ENCODE measurements at places on chromosomes 1 and 21.

GRCh38 chr1:9135073-9135836 is 6.4 kb upstream of the GPR157 start:
- no peak for DNase-seq

DNA sequence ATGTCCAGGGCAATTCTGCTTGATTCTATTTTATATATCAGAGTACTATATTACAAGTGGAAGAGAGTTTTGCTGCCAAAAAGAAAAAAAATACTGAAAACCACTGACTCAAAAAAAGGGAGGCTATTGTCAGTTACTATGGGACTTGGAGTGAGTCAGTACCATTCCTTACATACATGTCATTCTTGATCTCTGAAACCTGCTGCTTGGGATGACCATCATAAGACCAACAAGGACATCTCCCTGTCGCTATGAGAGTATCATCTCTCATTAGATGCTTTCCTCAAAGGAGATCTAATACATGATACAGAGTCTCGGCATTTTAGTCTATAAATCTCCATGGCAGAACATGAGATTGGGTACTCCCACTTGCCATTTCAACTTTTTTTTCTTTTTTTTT is 11.8 kb upstream of the INPP5B start:
- no peak for DNase-seq

DNA sequence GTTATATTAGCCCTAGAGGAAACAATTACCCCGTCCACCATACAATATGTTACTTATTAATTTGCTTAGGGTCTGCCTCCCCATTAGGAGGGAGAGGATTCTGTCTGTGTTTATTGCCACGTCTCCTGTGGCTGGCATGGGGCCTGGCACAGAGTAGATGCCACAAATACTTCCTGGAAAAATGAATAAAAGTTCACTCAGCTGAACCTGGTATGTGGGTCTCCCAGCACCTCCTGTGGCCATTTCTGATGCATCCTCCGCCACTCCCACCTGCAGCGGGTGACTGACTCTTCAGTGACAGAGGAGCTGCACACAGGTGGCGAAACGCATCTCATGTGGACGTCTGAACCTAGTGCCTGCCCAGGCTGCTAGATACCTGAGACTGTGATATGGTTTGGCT is 112.7 kb downstream of the CLIC6 start:
- DNase-seq, result no peak

DNA sequence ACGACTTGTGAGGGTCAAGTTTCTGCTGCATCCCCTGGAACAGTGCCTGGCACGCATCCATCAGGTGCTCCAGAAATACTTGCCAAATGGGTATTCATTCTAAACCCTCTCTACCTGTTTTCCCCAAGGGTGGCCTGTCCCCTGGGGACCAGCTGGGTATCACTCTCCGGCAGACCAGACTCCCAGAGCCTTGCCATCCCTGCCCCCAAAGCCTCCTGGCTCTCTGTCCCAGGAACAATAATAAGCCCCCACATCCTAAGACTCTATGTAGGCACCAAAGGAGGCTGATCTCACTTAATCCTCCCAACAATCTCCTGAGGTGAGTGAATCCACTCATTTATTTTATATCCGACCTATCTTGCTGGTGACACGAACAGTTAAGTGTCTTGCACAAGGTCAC is 96.7 kb downstream of the MRPL37 start:
- DNase-seq, result no peak

- no peak for DNase-seq
Measured at GRCh38 chr21:35909456-35910223, 150.7 kb downstream of the SETD4 start.

GRCh38 chr1:195965475-195965874 is 642.8 kb downstream of the KCNT2 start:
- DNase-seq, result peak; percentile 12

DNA sequence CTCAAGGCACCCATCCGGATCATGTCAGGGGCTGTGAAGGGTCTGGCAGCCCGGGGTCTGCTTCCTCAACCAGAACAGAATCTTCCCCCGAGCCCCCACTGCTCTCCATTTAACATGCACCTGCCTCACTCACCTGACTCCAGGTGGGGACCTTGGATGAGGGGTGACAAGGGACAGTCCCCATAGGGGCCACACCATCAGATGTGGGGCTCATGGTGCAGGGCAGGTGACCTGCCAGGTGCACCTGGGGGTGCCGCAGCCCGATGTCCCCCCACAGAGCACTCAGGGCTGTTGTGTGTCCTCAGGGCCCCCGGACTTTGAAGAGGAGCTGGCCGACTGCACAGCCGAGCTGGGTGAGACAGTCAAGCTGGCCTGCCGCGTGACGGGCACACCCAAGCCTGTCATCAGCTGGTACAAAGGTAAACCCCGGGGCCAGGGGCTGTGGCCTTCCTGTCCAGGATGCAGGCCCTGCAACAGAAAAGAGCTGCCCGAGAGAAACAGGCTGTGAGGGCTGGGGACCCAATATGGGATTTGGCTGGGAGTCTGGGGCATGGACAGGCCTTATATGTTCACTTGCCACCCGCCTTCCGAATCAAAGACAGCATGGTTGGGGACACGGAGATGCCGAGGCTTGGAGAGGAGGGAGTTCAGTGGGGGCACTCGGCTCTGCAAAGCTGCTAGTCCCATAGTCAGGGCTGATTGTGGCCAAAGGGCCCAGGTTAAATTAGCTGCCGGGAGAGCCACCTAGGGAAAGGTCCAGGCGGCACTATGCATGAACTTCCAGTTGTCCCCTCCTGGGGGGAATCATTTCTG is 64.6 kb downstream of the TRIM11 start:
- DNase-seq, result no peak

DNA sequence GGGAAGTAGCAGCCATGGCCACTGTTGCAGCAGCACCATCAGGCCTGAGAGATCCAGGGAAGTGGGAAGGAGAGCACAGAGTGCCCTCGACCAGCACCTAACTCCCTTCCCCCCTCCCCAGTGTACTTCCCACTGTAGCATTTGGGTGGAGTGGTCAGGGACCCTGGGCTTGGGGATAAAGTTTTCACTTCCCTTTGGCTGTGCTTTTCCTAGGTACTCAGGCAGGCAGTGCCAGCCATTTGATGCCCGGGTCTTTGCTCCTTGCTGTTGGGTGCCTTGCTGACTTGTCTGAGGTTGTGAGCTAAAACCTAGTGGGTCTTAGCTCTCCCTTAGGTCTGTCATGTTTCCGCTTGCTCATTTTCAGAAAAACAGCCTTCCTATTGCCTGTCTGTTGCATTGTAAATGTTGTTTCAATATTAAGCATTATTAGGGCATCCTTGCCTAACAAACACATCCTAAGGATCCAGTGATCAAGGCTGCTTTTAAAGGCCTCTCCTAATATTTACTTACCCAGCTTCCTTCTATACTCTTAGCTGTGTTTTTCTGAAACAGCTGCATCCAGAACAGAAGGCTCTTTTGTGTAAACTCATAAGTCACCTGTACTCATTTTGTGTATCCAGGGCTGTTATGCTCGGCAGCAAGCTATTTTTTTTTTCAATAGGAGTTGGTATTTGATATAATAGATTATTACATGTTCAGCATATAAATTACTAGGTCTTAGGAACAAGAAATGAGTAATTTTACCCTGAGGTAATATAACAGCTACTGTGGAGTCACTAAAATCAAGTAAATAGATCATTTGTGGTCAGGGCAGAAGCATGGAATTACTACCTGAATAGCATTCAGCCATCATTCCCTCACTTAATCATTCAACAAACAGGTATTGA is 418.6 kb upstream of the PROX1 start:
- DNase-seq, result no peak

GRCh38 chr1:159206110-159206509 is 1.4 kb downstream of the ACKR1 start:
- no peak for DNase-seq

DNA sequence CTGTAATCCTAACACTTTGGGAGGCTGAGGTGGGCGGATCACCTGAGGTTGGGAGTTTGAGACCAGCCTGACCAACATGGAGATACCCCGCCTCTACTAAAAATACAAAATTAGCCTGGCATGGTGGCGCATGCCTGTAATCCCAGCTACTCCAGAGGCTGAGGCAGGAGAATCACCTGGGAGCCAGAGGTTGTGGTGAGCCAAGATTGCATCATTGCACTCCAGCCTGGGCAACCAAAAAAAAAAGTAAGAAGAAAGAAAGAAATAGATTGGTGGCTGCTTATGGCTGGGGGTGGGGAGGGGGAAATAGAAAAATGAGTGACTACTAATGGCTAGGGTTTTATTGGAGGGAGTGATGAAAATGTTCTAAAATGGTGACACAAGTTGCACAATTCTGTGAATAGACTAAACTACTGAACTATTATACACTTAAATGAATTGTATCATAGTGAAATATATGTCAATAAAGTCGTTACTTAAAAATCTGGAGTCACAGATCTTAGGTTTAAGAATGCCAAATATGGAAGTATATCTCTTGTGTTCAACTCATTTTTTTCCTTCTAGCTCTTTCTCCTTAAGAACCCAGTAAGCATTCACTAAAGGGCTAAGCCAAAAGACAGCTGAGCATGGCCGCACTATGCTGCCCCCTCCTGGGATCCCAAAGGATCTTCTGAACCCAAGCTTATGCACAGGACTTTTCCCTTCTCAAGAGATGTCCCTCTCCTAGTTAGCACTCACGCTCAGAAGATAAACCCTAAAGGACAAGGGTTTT is 3.2 kb upstream of the NPL start:
- peak; percentile 79 for DNase-seq

GRCh38 chr1:53189061-53189460 is 7.6 kb upstream of the CPT2 start:
- no peak for DNase-seq

DNA sequence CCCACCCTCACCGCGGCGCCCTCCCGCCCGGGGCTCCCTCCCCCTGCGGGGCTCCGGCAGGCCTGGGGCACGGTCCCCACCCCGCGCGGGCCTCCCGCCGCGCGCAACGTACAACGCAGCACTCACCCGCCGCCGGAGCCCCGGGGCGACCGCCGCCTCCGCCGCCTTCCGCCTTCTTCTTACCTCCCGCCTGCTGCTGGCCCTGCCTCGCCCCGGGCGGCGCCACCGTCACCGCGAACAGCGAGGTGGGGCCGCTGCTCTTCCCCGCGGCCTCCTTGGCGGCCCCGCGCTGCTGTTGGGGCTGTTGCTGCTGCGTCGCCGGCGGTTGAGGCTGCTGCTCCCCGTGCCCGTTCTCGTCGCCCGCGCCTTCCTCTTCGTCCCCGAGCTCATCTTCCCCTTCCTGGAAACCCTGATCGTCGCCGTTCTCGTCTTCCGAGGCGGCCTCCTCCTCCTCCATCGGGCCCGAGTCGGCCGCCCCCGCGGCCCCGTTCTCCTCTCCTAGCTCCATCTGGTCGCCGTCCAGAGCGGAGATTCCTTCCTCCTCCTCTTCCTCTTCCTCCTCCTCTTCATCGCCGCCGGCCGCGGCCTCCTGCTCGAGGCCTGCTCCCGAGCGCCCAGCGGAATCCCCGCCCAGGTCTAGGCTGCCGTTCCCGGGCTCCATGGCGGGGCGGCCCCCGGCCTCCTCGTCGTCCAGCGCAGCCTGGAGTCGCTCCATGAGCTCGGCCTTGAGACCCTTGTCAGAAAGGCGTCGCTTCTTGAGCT is 671 bp downstream of the HNRNPU start:
- peak; percentile 37 for DNase-seq
